ENCODE measurements at places on chromosomes 6 and 20. TPM values are rescaled to one million over a fixed set of nuclear protein-coding genes. Genes with fewer than 3 reads are reported as not detected.

RWDD2A gene
- 4.2 TPM for total RNA-seq

PGBD1 gene
- 8.0 TPM for total RNA-seq

AVP gene
- not detected for total RNA-seq

DEF6 gene
- 1.5 TPM for total RNA-seq

FAXC gene
- total RNA-seq: 0.20 TPM

COQ3 gene
- total RNA-seq: 4.4 TPM

KIF25 gene
- not detected for total RNA-seq

Measured in mammary microvascular endothelial cell (primary cell).